Endothelial cell of coronary artery (primary cell): ENCODE measurements at places on chromosomes 2 and 18. TPM values are rescaled to one million over a fixed set of nuclear protein-coding genes. Genes with fewer than 3 reads are reported as not detected.

Gene NYAP2
- total RNA-seq: not detected in 2 replicates

Gene GALR1
- total RNA-seq: not detected in 2 replicates

Gene ACADL
- not detected in 2 replicates for total RNA-seq

Gene ALPP
- not detected in 2 replicates for total RNA-seq

Gene CENPO
- total RNA-seq: 8.5 and 15.7 TPM in 2 replicates
